ENCODE measurements at places on chromosomes 13 and 19.

GRCh38 chr13:44739539-44739938 is 163.4 kb upstream of the TSC22D1 start:
- no peak for DNase-seq

GRCh38 chr13:104534847-104535246 is 1468.6 kb upstream of the SLC10A2 start:
- DNase-seq = no peak

- DNase-seq = no peak
Observed at GRCh38 chr13:109744512-109745051, 41.8 kb downstream of the IRS2 start.

- no peak for DNase-seq
Observed at GRCh38 chr13:27182844-27183497, 11.4 kb upstream of the USP12 start.
